ENCODE measurements at places on chromosomes 4 and X.

GRCh38 chr4:125938541-125938940 is 623.8 kb downstream of the FAT4 start:
- no peak for DNase-seq

DNA sequence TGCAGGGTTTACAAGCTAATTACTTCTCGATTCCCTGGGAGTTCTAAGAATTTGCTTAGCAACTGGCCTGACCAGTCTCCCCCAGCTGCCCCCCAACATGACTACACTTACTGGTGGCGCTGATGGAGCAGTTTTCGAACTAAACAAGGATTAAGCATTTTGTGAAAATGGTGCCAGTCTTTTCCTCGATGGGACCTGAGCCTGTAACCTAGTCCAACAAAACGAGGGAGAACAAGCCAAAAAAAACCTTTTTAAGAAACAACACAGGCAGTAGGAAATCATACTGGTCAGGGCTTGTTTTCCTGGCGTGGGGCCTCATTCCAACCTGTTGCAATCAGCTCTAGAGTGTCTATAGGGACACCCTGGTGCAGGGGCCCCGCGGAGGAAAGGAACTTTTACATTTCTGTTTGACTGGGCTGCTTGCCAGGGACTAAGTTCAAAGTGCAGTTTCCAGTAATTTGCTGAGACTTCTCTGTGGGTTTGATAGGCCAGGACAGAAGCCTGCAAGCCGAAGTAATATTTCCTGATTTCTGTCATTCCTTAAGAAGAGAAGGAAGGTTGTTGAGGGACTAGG is 158.7 kb downstream of the SPRY1 start:
- DNase-seq, result no peak

DNA sequence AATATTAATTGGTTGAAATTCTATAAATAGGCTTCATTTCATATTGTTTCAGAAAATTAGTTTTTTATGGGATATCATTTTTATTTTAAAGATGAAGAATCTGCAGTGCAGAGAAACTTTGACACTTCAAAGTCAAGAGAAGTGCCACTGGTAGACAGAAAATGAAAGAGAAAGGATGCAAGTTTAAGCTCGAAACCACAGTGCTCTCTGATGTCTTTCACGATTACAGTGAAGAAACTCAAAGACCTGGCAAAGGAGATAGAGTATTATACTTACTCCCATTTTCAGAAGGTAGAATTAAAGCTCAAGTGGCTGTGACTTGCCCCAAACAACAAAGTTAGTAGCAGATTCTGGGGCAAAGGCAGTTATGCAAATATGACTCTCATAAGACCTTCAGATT is 745.4 kb downstream of the TECRL start:
- DNase-seq, result no peak

DNA sequence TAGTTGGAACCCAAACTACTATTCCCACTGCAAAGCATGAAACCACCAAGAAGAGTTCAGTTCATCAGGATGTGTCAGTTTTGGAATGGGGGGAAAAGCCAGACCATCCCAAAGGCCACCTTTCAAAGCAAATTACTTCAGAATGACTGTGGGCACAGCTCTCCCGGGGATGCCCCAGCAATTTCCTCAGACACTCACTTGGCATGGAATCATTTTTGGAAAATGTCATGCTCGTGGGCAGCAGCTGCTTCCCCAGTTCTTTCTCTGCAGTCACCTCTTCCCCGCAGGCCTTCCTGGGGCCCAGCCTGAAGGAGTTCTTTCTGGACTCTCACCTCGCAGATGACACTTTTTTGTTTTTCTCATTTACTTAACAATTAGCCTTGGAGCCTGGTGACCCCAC is 350.3 kb downstream of the NR3C2 start:
- DNase-seq, result no peak

DNA sequence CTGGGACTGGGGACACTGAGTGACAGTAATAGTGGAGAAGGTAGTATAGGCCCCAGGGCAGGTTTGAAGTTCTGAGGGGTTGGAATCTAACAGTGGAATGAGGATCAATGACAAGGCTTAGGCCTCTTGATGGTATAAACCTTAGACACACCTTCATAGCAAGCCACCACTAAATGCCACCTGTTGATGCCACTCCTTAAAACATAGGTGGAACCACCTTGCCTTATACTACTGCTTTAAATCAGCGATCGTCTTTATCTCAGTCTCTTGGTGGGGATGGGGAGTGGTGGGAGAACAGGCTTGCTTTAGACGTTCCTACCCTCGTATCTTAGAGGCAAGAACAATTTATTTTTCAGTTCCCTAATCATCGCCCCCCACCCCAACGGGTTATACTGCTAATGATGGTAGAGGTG is 1.2 kb downstream of the RAB33B start:
- DNase-seq, result no peak

DNA sequence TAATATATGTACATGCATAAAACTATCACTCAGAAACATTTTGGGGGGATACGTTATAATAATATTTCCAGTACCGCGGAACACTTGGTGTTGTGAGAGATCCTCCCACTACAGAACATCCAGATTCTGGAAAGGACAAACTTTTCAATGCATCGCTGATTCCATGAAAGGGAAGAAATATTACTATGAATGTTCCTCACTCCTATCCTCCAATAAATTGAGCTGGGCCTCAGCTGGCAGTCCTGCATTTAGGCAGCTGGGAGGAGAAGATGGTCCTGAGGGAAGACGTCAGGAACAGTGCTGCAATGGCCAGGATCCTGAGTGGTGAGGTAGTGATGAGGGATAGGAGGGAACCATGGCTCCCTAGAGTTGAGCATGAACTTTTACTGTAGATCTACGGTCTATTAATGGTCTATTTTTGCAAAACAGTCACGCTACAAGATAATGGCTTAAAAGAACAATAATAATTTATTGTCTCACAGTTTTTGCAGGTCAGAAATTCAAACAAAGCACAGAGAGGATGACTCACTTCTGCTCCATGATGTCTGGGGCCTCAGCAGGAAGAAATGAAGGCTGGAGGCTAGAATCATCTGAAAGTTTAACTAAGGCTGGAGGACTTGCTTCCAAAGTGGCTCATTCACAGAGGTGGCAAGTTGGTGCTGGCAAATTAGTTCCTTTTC is 538.1 kb downstream of the STIM2 start:
- no peak for DNase-seq

- peak; percentile 63 for DNase-seq
These were observed at the start of gene TXK for GRCh38 chr4:48134081-48134480. Gene TXK (minus strand): TSS chr4:48134250. CDS start chr4:48134170, 80 bp downstream.

DNA sequence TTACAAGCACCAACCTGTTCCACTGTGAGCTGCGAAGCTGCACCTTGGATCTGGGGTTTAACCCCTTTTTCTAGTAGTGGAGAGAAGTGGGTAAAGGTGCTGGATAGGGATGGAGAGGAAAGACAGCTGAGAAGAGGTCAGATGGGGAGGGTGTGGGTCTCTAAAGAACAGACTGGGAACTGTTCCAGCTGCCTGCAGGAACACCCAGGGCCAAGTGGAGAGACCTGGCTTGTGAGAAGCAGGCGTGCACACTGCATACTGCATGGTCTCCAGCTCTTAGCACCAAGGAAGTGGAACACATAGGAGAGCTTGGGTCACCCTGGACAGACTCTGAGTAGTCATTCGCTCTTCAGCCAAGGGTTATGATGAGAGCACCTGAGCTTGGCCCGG is 16.1 kb downstream of the BCOR start:
- DNase-seq, result no peak

DNA sequence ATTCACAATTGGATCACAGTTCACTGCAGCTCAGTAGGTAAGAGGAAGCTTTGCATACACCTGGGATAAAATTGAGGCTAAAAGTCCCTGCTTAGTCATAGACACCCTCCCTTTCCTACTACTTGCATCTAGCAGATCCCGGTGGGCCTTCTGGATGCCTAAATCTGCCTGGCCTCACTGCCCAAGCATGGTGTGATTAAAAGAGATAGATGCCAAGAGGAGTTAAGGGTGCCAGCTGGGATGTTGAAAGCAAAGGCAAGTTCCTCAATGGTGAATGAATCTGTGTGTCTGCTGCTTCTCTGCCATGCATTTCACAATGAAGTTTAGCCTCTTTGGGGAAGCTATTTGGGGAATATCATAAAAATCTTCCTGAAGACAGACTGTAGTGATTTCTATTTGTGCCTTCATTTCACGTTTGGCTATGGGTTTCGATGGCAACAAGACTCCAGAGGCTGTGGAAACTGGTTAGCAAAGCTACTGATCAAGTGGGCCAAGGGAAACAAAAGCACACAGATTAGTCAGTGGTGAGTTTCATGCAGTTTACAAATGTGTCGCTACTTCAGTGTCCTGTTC is 534.0 kb downstream of the ANKRD50 start:
- no peak for DNase-seq

- no peak for DNase-seq
These were observed 192.3 kb upstream of the ANKRD50 start for GRCh38 chr4:124904723-124905388.

DNA sequence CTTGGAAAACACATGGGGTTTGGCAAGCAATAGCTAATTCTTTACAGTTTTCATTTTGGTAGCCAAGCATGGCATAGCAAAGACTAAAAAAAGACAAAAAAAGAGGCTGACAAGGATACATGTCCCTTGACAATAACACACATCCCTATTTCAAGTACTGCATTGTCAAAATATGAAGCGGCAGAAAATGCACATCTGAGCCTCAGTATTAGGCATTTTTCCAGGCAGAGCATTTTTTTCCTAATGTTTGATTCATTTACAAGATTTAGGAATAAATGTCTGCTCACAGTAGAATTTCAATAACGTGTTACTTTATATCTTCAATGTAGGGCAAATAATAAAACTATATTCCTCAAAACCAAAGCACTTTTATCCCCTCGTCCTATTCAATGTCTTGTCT is 216.3 kb upstream of the PCDH18 start:
- no peak for DNase-seq

- DNase-seq, result no peak
These were observed 37.6 kb downstream of the GLUD2 start for GRCh38 chrX:121084903-121085611.

GRCh38 chr4:186839122-186840037 is 115.7 kb upstream of the FAT1 start:
- no peak for DNase-seq

DNA sequence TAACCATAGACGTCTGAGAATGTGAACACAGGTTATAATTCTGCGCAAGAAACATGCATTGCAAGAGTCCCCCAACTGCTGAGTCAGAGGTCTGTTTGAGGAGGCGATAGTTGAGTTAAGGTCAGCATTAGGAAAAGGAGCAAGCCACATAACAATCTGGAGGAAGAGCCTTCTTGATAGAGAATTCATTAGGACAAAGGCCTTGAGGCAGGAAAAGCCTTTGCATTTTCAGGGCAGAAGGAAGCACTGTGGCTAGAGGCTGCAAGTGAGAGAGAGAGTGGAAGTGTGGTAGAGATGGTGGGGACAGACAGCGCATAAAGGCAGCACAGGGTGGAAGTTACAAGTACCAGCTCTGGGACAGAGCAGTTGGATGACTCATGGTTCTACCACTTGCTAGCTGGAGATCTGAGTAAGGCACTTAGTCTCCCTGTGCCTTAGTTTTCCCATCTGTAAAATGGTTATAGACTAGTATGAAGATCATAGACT is 125.8 kb upstream of the LNX1 start:
- DNase-seq, result no peak

- DNase-seq, result no peak
These were observed 568.0 kb downstream of the PDHA2 start for GRCh38 chr4:96407738-96408463.

- no peak for DNase-seq
These were observed 50.0 kb downstream of the KDM6A start for GRCh38 chrX:44922980-44923379.

DNA sequence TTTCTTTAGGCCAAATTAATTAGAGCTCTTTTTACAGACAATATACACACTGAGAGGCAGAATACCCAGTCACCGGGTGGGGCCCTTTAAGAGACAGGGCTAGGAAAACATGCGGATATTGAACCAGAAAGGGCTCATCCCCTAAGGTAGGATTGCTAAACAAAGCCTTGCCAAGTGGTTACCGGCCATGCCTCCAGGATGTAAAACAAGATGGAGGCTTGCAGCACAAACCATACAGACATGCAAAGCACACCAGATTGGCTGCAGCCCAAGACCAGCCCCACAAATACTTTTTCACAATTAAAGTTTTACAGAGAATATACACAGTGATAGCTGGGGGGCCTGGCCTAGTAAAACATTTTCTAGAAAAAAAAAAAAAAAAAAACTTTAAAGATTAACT is 210.0 kb downstream of the KLHL4 start:
- DNase-seq, result no peak

DNA sequence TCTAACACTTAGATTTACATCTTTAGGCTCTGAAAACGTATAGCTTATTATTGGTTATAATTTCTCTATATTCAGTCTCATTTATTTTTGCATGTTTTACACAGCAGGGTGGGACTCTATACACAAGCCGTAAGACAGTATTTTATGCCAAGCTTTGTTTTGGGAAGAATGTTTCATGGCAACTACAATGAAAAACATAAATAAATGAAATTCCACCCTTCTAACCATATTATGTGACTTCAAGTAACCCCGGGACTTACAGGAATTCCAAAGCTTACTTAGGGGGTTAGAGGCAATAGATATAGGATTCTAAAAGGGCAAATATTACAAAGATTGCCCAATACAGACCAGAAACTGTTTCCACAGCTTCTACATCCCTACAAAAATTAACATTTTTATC is 370.9 kb downstream of the PRR32 start:
- no peak for DNase-seq

- DNase-seq, result no peak
These were observed 90.1 kb downstream of the CLCN4 start for GRCh38 chrX:10246846-10247245.

DNA sequence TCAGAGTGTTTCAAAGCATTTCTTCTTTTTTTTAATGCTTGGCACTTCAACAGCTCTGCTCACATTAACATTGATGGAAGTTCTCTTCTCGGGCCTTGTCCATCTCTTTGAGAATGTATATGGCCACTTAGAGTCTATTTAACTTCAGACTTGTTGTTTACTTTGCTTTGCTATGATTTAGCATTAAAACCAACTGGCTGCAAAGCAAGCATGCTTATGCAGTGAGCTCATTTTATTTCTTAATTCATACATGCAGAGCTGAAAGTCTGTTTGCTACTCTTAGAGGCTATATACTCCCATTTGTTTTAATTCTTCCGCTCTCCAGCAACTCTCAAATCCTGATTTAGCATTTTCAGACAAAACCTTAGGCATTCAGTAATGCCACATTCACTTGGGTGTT is 107.6 kb upstream of the PACRGL start:
- DNase-seq, result no peak

Data from CD4-positive, alpha-beta T cell treated with Interleukin-17A for 4 hours (primary cell).